ENCODE measurements at places on chromosomes 7 and 10.

GRCh38 chr7:140698477-140698876, 2.0 kb downstream of the NDUFB2 start:
- no peak for DNase-seq

DNA sequence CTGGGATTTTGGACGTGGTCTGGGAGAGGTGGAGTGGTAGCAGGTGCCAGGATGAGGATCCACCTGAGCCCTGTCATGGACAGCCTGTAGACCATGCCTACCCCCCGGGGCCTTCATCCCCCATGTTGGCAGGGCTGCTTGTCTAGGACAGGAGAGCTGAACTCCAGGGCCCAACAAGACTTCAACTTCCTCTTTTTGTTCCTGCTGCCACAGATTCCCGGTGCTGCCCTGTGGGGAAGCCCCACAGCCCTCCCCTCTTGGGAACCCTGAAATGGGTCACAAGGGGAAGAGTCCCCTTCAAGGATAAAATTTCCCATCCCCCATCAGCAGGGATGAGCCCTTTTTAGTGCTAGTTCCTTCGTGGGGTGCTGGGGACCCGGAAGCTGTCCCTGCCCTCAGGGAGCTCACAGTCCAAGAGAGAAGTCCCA, 1.3 kb upstream of the CUEDC2 start:
- DNase-seq: no peak

GRCh38 chr10:83835945-83836745, 303.2 kb upstream of the GHITM start:
- DNase-seq: no peak

DNA sequence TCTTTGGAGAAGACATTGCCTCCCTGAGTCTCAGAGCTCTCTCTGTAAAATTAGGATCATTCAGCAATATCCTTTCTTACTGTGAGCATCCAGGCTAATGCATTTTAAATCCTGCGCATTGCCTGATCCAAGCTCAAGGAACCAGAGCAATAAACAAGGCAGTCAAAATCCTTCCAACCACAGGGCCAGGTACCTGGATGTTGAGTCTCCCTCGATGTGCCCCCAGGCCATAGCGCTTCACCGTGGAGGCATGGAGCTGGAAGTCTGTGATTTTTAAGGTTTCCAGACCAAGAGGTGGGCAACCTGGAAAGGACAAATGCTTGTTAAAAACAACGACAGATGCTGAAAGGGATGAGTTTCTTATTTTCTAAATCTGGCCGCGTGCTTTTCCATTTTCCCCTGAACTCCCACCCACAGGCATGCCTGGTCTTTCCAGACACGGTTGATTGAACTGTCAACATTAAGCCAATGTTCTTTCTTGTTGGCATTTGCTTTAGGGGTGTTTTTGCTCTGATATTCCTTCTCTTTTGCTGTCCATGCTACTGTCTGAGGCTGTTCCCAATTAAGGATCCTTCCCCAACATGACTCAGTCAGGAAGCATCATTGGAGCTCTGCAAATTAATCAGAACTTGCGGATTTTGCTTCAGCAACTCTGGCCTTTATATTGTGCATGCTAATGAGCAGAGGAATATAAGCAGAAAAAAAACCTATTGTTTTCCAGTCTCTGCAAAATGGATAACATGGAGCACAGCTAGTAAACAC, 29.0 kb downstream of the CPXM2 start:
- no peak for DNase-seq

DNA sequence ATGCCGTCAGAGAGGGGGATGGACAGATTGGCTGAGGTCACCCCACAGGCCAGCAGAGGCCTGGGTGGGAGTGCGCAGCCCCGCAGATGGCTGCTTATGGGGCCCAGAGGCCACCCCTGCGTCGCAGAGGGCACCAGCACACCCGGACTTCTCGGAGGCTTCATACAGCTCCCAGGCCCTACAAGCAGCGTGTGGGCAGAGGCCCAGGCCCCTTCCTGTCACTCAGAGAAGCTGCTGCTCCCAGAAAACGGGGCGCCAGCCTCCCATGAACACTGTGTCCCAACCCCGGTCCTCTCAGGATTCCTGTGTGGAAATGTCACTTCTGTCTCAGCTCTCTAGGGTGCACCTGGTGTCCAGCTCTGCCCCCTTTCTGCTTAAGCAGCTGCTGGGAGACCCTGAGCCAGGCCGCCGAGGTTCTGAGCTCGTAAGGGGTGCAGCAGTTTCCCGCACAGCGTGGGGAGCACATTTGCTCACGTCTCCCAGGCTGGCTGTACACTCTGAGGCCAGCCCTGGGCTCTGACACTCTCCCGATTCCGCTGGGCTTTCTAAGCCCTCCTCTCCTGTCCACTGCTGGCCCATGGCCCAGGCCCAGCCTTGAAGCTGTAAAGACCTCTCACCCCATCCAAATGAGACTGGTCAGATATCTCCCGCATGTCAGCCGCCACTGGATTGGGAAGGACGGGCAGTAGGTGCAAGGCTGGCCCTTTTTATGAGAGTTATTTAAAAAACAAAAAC, 6.8 kb downstream of the GPR146 start:
- no peak for DNase-seq

All from NCI-H1930 (cell line).